Ovary (tissue), 10 donors: ENCODE measurements at places on chromosomes 13 and 19.

GRCh38 chr13:73138276-73138637 is 79.5 kb downstream of the KLF5 start:
- no peak for DNase-seq

DNA sequence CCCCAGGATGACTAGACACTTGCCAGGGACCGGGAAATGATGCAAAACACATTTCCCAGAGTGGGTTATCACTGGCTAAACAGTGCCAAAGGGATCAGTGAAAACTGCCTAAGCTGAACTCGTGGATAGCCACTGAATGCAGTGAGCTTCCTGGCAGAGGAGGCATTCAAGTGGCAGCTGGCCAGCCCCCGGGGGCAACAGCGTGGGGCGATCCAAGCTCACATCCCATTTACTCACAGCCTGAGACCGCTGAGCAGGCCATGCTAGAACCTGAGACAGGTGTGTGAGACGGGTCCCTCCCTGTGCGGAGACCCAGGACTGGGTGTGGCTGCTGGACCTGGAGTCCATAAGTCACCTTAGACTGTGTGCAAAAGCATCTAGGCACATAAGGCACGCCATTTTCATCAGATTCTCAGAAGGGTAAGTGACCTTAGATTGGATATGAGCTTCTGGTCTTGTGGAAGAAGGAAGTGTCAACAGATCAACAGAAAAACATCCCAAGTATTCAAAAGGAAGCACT is 51.9 kb upstream of the SLC15A1 start:
- DNase-seq = no peak

DNA sequence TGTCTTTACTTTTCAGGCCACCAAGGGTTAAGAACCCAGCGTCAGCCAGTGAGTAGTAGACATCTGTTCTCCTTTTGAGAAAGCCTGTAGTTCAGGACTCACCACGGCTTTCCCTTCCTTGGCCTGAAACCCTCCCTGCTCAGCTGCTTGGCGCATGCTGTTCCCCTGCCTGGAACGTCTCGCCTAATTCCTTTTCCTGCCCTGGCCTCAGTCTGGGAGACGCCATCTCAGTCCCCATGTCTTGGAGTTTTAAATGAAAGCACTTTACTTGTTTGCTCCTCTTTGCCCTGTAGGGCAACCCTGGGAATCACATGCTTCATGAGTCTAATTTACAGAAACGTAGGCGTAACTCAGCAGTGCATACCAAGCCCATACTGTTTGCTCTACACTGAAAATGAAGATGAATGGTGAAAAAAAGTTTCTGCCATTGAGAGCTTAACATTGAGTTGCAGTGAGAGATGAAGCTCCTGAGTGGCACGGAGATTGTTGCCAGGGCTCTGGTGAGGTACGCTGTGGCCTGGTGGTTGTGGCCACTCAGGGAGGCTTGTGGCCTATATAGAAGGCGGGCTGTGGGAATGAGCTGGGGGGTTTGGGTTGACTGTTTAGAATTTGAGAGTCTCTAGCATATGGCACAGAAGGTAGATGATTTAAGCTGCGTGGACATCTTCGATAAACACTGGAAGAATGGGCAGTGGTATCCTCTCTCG is 52.8 kb downstream of the GATAD2A start:
- DNase-seq = no peak

DNA sequence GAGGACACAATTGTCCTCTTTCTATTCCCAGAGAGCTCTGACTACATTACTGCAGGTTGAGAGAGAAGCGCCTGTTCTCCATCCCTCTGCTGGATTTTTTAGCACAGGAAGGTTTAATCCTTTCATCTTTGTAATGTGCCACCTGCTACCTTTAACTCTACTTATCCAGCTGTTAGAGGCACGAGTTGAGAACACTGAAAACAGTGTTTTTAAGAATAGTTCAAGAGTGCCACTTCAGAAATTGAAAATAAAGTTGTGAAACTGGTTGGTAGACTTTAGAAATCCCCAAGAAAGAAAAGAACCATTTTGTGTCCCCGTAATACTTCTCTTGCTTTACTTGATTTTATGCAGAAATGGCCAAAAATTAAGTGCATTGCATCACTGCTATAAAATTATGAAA is 20.6 kb downstream of the FREM2 start:
- DNase-seq = no peak

- no peak for DNase-seq
Measured at GRCh38 chr13:73952648-73953047, 181.6 kb downstream of the KLF12 start.

DNA sequence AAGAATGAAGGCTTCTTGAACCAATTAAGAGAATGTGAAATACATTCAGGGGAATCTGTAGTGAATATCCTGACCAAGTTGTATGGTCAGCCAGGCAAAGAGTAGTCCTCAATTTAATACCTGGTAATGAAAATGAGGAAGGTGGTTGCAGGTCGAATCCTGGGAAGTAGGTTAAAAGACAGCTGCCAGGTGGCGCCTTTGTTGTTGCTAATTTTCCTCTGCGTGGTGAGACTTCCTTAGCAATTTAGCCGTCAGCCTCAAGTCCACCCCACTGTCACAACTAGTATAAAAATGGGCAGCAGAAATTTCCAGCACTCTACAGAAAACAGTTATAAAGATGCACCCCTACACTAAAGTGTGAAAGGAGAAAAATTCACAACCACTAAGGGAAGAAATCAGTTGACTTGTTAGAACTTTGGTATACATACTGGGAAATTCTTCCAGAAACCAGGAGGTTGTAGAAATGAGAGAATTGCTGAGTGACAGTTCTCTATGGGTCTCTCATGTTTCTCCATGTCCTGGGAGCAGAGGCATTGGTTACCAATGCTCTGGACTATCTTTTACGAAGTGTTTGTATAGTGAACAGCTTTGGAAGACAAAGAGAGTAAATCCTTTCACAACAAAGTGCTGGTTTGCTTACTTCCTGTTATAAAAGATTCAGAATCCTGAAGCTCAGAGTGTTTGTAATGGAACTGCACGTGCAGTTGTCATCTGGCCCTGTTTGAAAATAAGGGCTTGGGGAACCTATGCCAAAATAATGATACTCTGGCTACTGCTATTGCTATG is 235.9 kb downstream of the NHLRC3 start:
- DNase-seq = peak; percentile 22

DNA sequence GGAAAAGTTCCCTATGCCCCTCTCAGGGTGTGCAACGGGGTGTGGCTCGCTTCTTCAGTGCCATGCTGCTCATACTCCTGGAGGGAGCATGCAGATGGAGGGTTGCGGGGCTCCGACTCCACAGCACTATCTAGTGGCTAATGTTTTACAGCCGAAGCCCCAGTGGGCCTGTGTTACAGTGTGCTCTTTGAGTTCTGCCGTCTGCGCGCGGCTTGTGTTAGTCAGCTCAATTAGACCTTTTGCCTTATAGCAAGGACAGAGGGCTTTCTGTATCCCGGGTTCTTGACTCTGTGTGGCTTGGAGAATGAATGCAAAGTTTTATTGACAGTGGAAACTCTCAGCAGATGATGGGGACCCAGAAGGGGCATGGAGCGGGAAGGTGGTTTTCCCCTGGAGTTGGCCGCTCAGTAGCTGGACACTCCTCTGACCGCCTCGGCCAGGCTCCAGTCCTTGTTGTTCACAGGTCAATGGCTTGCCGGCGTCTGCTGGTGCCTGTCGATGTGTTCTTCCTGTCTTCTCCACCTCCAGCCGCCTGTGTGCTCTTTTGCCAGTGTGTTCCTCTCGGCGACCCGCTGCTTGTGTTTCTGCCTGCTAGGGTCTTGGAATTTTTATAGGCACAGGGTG is 383.4 kb downstream of the LMO7 start:
- no peak for DNase-seq

GRCh38 chr19:801030-801860 is 4.0 kb downstream of the PTBP1 start:
- DNase-seq = peak; percentile 71

GRCh38 chr13:99144306-99144705 is 56.3 kb upstream of the UBAC2 start:
- no peak for DNase-seq

DNA sequence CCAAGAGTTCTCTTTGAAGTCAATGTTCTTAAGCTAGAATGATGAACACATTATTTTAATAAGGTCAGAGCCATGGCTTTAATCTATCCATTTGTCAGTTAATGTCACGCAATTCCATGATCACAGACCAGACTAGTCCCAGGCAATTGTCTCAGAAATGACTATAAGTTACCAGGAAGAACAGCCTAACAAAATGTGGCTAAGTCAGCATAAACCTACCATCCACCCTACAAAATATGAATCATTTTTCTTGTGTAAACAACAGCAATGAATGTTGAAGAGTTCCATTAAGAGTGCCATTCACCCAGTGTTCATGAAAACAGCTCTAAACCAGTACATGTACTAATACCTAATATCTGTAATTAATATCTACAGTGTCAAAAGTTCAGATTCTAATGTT is 127.5 kb downstream of the KCTD12 start:
- no peak for DNase-seq
